Ovary (tissue), 10 donors: ENCODE measurements at places on chromosomes 2 and 18. TPM values are rescaled to one million over a fixed set of nuclear protein-coding genes. Genes with fewer than 3 reads are reported as not detected.

The MAP2 gene
- 9.6 TPM for total RNA-seq

The ACTG2 gene
- total RNA-seq = 42.6 TPM

The SERPINB10 gene
- total RNA-seq = 2.0 TPM

DNA sequence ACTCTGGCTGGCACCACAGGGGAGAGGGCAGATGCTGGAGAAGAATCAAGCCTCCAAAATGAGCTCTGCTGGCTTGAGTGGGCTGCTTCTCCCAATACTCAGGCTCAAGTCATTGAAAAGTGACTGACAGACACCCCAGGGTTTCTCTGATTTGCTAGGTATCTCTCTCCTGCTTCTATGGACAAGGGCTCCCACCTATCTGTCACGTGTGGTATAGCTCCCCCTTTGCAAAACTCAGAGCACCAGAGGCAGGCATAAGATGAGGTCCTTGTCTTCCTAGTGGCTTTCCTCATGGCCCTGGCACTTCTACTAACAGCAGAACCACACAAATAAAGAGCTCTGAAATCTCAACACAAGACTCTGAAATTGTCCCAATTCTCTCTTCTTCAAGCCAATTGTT is 105.2 kb downstream of the GALNT14 start:
- no peak for DNase-seq

DNA sequence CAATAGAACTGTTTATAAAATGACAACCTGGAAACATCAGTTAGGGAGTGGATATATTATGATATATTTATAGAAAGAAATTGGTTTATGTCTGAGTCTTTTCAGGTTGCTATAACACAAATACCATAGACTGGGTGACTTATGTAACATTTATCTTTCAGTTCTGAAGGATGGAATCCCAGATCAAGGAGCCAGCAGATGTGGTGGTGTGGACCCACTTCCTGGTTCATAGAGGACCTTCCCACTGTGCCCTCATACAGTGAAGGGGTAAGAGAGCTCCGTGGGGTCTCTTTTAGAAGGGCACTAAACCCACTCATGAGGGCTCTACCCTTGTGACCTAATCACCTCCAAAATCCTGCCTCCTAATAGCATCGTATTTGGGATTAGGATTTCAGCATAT is 86.7 kb downstream of the BCL2 start:
- DNase-seq = no peak

DNA sequence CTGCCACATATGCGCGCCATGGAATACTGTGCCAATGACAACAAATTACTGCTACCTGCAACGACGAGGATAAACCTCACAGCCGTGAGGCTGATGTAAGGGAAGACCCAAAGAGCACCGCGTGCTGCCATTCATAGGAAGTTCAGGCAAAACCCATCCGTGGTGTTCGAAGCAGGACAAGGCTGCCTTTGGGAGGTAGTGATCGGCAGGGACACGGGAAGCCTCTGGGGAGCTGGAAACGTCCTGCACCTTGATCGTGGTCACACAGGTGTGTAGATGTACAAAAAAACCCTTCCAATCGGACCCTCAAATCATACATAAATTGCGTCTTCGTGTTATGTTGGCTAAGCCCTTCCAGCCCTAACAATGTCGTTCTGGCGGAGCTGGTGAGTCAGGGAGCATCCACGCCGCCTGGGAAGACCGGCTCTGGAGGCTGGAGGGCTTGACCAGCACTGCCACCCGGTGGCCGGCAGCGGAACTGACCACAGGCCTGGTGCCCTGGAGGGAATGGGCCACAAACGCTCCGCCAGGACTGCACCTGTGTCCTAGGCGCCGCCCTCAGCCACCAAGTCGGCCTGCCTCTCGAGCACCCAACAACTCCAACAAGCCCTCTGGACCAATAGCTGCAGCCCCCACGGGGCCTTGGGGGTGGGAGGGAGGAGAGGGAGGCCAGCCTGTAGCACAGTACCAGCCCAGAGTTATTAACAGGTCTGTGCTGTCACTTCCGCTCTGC is 4.1 kb upstream of the NEURL3 start:
- peak; percentile 87 for DNase-seq

DNA sequence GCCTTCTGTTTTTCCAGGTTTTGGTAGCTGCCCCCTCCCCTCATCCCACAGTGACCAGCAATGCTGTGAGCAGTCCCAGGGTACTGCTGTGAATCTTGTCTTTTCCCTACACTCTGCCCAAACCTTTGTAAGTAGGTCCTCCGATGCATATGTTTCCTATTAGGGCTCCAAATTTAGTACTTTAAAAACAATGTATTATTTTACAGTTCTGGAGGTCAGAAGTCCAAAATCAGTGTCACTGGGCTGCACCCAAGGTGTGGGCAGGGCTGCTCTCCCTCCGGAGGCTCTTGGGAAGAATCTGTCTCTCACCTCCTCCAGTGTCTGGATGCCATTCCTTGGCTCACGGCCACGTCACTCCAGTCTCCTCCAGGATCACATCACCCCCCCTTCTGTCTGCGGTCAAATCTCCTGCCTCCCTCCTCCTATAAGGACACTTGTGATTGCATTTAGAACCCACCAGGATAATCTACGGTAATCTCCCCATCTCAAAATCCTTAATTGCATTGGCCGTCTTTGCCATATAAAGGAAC is 208.5 kb downstream of the SH3BP4 start:
- no peak for DNase-seq
